Chondrocyte (in vitro differentiated cells): ENCODE measurements at places on chromosomes 5 and 9.

GRCh38 chr5:7419846-7420245, 23.9 kb downstream of the ADCY2 start:
- DNase-seq: no peak
- peaks cover 5% of the 10 kb centered on the region for H3K4me1 ChIP-seq
- no peak overlapping the region for H3K27ac ChIP-seq
- peaks cover 24% of the 10 kb centered on the region for H3K27me3 ChIP-seq
- H3K4me3 ChIP-seq: no peak overlapping the region

DNA sequence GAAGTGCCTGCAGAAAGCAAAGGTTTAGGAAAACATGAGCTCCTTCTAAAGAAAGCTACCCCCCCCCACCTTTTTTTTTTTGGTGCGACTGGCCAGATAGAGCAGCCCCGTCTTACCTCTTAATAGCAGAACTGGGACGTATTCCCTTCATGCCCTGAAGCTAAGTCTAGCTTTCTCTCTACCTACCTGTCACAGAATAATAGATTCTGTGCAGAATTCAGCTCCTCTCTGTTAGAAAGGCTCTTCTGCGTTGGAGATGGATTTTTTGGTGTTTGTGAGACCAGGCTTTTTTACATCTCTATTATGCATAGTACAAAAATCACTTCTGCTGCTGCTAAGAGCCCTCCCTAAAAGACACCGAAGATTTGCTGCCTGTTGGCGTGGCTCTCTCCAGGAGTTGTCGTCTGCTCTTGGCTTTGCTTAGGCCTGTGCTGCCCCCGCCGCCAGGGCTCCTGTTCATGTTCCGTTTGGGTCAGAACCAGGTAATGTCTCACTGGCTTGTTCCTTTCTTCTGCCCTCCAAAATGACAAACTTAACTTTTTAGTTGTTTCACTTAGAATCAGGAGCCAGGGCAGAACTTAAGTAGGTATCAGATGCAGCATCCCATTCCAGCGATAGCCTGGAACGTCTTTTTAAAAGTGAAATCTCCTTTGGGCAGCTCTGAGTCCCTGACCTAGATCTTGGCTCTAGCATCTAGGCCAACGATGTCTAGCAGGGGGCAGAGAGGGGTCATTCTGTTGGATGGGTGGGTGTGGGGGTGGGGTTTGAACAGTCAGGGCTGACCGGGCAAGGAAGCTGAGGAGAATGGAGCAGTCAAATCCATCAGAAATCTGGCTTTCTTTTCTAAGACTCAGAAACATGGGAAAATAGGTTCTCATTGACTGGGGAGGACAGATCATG, 2.5 kb downstream of the TRIO start:
- H3K27me3 ChIP-seq: no peaks in the 10 kb centered on the region
- peak overlapping the region; percentile 77 for H3K4me3 ChIP-seq
- H3K27ac ChIP-seq: peak overlapping the region; percentile 83
- no peaks in the 10 kb centered on the region for H3K36me3 ChIP-seq
- no peak for DNase-seq

GRCh38 chr5:163908253-163908652, 402.8 kb downstream of the MAT2B start:
- no peaks in the 10 kb centered on the region for H3K4me1 ChIP-seq
- no peak overlapping the region for H3K4me3 ChIP-seq
- DNase-seq: no peak
- H3K36me3 ChIP-seq: no peaks in the 10 kb centered on the region
- no peaks in the 10 kb centered on the region for H3K27me3 ChIP-seq

DNA sequence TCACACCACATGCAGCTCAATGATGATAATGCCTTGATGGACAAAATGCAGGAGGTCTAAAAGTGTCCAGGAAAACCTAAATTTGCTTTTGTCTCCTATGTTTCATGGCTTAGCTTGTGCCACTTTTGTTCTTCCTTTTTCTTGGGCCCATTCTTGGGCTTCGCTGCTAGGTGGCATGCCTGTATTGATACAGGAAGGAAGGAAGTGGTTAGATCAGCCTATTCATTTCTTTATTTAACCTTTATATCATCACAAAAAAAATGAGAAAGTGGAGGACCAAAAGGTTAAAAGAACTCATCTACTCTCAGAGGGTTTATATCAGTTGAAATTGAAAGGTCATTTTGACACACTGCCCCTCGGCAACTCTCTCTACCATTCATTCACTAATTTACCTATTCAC, 260.2 kb downstream of the ARHGAP26 start:
- H3K27me3 ChIP-seq: no peaks in the 10 kb centered on the region
- H3K36me3 ChIP-seq: no peaks in the 10 kb centered on the region
- H3K4me1 ChIP-seq: peaks cover 13% of the 10 kb centered on the region
- H3K27ac ChIP-seq: no peak overlapping the region

GRCh38 chr9:36093384-36093783, 43.1 kb upstream of the GLIPR2 start:
- peaks cover 3% of the 10 kb centered on the region for H3K36me3 ChIP-seq
- H3K4me1 ChIP-seq: peaks cover 46% of the 10 kb centered on the region
- H3K4me3 ChIP-seq: no peak overlapping the region
- no peaks in the 10 kb centered on the region for H3K27me3 ChIP-seq
- no peak overlapping the region for H3K27ac ChIP-seq
- no peak for DNase-seq

GRCh38 chr5:150180241-150181026, 9.4 kb upstream of the SLC6A7 start:
- no peaks in the 10 kb centered on the region for H3K27me3 ChIP-seq
- no peaks in the 10 kb centered on the region for H3K36me3 ChIP-seq
- DNase-seq: no peak
- H3K27ac ChIP-seq: no peak overlapping the region
- no peak overlapping the region for H3K4me3 ChIP-seq
- H3K4me1 ChIP-seq: peaks cover 16% of the 10 kb centered on the region

GRCh38 chr9:18608371-18608770, 134.4 kb downstream of the ADAMTSL1 start:
- no peaks in the 10 kb centered on the region for H3K27me3 ChIP-seq
- no peak overlapping the region for H3K27ac ChIP-seq
- no peak for DNase-seq

DNA sequence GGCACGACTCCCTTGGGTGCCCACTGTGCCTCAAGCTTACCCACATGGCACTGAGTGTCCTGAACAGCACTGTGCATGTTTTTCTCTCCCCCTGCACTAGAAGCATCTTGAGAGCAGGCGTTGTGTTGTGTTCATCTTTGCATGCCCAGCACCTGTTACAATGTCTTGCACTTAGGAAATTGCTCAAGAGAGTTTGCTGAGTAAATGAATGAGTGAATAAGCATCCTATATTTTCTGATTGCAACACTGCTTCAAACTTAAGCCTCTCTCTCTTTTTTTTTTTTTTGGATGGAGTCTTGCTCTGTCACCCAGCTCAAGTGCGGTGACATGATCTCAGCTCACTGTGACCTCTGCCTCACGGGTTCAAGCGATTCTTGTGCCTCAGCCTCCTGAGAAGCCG, 94.5 kb downstream of the LMNB1 start:
- no peaks in the 10 kb centered on the region for H3K36me3 ChIP-seq
- peaks cover 19% of the 10 kb centered on the region for H3K4me1 ChIP-seq
- H3K27ac ChIP-seq: no peak overlapping the region
- H3K27me3 ChIP-seq: no peaks in the 10 kb centered on the region

DNA sequence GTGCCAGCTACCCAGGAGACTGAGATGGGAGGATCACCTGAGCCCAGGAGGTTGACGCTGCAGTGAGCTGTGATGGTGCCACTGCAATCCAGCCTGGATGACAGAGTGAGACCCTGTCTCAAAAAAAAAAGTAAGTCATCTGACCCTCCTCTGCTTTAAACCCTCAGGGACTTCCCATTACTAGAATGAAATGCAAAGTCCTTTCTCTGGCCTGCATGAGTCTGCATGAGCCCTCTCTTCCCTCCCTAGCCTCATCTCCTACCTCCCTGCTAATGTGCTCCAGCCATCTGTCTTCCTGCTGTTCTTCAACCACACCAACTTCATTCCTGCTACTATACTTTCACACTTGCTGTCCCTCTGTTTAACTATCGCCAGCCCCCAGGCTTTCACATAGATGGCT, 15.3 kb downstream of the IL5 start:
- no peaks in the 10 kb centered on the region for H3K36me3 ChIP-seq
- H3K27ac ChIP-seq: no peak overlapping the region
- DNase-seq: no peak
- peaks cover 3% of the 10 kb centered on the region for H3K4me1 ChIP-seq
- H3K4me3 ChIP-seq: no peak overlapping the region

GRCh38 chr5:89397096-89397495, 514.1 kb upstream of the MEF2C start:
- H3K4me3 ChIP-seq: no peak overlapping the region
- H3K4me1 ChIP-seq: peaks cover 5% of the 10 kb centered on the region
- no peak for DNase-seq
- no peaks in the 10 kb centered on the region for H3K27me3 ChIP-seq

GRCh38 chr9:109497226-109498153, 617 bp downstream of the PTPN3 start:
- peaks cover 2% of the 10 kb centered on the region for H3K36me3 ChIP-seq
- H3K4me1 ChIP-seq: peaks cover 24% of the 10 kb centered on the region
- peak overlapping the region; percentile 70 for H3K4me3 ChIP-seq
- peak overlapping the region; percentile 54 for H3K27ac ChIP-seq
- peaks cover 23% of the 10 kb centered on the region for H3K27me3 ChIP-seq
- no peak for DNase-seq

DNA sequence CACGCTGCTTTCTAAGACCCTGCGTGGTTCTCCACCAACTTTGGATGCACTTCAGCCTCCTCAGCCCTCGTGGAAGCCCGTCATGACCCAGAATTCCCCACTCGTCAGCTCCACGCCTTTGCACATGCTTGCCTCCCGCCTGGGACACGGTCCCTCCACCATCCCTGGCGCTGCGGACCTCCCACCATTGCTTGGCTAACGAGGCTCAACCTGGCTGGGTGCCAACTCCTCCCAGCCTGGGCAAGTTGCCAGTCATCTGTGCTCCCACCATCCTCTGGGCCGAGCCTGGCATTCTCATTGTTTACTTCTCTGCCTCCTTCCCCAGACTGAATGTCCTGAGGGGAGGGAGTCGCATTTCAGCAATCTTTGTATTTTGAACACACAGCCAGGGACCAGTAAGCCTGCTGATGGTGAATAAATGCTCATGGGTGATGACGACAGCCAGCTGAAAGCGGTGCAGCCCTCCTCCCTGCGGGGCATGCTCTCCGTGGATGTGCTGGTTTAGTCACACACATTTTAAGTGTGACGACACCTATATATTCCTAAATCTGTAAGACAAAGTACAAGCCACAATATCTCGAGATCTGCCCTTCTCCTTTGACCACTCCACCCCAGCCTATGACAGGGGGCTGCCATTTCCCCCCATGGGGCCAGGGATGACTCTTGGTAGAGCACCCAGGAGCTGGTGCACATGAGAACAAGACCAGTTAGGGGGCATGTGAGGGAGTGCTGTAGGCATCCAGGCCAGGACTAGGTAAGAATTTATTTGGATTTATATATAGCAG, 37.6 kb downstream of the ANKRD33B start:
- no peaks in the 10 kb centered on the region for H3K36me3 ChIP-seq
- H3K4me1 ChIP-seq: peaks cover 50% of the 10 kb centered on the region
- H3K4me3 ChIP-seq: peak overlapping the region; percentile 23
- DNase-seq: no peak
